Spinal cord (tissue), 10 donors: ENCODE measurements at places on chromosomes 5 and 9. TPM values are rescaled to one million over a fixed set of nuclear protein-coding genes. Genes with fewer than 3 reads are reported as not detected.

- no peak for DNase-seq
Measured at GRCh38 chr5:96322865-96323264, 110.2 kb downstream of the PCSK1 start.

FGD3 gene
- polyA plus RNA-seq = 17.2 TPM

DNA sequence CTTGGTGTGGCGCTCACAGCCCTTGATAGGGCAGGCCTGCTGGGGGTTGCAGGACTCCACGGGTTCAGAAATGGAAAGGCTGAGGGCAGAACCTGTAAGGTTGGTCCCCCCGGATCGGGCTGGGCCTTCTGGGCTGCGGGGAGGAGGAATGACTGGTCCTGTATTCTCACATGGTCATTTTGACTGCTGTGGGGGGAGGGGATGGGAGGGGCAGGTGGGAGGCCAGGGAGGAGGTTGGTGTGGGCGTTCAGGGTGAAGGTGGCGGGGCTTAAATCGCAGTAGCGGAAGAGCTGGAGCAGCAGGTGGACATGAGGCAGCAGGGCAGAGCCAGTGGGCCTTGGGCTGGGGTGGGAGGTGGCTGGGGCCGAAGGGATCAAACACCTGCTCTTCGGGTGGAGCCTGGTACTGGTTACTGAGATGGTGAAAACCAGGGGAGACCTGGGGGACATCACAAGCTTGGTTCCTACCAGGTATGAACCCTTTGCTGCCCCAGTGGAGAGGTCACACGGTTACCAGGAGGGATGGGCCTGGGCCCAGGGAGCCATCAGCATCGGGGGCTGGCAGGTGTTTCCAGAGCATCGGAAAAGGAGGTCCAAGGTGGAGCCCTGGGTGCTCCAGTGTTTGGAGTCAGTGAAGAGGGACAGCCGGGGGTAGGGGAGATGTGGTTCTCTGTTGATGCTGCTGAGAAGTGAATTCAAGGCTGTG is 1.8 kb downstream of the MRPS2 start:
- no peak for DNase-seq

- DNase-seq = no peak
Measured at GRCh38 chr5:955886-956761, 52.5 kb upstream of the NKD2 start.

DNA sequence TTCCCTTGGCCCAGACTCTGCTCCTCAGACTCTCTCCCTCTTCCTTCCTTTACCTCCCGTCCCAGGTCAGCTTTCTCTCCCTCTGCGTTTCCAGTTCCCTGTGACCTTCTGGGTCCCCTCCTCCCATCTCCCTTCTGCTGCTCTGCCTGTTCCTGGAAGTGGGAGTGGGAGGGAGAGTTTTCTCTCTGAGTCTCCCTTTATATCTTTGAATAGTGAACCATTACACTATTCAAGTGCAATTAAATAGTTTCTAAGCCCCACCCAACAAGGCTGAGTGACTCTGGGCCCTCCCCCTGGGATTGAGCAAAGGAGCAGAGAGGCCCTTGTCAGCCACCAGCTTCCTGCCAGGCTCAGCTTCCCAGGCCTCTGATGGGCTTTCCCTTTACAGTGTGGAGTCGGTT is 34.8 kb downstream of the THBS4 start:
- DNase-seq = peak; percentile 35
